Naive thymus-derived CD4-positive, alpha-beta T cell (primary cell): ENCODE measurements at places on chromosomes 12 and 14. TPM values are rescaled to one million over a fixed set of nuclear protein-coding genes. Genes with fewer than 3 reads are reported as not detected.

DNA sequence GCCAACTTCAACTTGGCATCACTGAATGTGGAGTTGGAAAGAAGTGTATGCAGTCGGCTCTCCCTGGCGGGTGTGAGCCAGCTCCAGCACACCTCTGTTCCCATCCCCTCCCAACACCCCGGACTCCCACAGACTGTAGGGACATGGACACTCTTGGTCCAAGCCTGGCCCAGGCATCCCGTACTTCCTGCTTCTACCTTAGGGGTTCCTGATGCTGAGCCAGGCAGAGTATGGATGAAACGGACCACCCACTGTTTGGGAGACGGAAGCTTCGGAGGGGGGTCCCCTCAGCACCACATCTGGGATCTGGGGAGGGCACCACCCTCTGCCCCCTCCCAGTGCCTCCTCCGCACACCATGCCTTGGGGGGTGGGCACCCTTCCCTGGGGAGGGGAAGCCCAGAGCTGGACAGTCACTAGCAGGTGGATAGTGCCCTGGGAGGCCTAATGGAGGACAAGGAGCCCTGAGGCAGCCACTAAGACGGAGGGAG, 62.0 kb downstream of the LGMN start:
- DNase-seq: no peak

DNA sequence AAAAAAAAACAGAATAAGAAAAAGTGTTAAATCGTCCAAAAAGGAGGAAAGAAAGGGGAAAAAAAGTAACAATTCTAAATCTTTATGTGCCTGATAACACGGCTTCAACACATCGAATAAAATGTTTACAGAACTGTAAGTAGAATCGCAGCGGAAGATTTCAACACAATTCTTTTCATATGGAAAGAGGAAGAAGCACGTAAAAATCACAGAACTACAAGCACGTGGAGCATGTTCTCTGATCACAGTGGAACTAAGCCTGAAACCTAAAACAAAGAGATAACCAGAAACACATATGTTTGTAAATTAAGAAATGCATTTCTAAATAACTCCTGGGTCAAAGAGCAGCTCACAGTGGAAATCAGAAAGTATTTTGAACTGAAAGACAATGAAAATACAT, 8.7 kb downstream of the CLEC7A start:
- DNase-seq: no peak

GRCh38 chr14:102544747-102545460, 35.3 kb upstream of the ANKRD9 start:
- DNase-seq: no peak

GRCh38 chr14:67987606-67988005, 168.0 kb downstream of the RAD51B start:
- DNase-seq: no peak

DNA sequence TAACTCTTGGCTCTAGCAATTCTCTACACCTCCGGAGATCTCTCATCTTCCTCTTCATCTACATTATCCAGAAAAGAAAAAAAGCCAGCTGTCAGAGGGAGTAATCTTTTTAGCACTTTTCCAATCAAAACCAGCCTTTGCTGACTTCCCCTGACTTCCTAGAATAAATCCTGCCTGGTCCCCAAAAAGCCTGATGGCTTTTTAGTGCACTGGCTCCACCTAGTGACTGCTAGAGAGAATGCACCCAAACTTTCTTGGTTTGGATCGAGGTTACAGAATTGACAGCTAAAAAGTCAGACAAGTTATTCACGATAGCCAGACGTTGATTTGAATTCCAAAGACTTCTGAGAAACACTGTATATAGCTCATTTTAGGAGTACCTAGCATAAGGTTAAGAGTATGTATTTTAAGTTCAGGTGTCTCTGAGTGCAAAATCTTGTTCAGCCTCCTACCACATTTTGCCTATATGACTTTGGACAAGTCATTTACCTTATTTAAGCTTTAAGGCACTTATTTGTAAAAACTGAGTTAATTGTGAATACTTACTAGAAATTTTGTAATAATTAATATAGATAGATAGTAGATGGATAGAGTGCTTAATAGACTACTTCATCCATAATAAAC, 185.7 kb upstream of the GRIN2B start:
- DNase-seq: peak; percentile 29

DNA sequence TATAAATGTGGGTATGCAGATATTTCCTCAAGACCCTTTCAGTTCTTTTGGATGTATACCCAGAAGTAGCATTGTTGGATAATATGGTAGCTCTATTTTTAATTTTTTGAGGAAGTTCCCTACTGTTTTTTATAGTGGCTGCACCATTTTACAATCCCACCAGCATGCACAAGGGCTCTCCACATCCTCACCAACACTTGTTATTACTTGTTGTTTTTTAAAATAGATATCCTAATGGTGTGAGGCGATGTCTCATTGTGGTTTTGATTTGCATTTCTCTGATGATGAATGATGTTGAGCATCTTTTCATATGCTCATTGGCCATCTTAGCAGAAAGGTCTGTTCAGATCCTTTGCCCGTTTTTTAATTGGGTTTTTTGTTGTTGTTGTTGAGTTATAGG, 47.1 kb downstream of the DIP2B start:
- DNase-seq: no peak

- peak; percentile 84 for DNase-seq
Observed at GRCh38 chr14:105180592-105181548, at the start of gene NUDT14. NUDT14 (minus strand) TSS chr14:105181312; CDS start chr14:105181209, 103 bp downstream.

DNA sequence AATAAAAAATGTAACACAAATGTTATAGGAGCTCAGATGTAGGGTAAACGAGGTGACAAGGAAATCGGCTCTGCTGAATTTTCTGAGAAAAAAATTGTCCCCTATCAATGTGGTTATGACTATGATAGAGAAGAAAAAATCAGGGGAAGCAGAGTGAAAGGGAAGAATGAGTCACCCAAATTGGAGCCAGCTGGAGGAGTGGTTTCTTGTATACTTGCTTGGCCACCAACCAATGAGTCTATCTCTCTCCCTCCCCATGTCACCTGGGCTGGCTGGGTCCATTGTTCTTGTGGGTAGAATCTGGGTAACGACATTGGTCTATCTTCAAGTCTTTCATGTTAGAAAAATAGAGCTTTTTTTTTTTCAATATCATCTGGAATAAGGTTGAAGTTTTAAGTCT, 196.6 kb upstream of the FLRT2 start:
- no peak for DNase-seq

DNA sequence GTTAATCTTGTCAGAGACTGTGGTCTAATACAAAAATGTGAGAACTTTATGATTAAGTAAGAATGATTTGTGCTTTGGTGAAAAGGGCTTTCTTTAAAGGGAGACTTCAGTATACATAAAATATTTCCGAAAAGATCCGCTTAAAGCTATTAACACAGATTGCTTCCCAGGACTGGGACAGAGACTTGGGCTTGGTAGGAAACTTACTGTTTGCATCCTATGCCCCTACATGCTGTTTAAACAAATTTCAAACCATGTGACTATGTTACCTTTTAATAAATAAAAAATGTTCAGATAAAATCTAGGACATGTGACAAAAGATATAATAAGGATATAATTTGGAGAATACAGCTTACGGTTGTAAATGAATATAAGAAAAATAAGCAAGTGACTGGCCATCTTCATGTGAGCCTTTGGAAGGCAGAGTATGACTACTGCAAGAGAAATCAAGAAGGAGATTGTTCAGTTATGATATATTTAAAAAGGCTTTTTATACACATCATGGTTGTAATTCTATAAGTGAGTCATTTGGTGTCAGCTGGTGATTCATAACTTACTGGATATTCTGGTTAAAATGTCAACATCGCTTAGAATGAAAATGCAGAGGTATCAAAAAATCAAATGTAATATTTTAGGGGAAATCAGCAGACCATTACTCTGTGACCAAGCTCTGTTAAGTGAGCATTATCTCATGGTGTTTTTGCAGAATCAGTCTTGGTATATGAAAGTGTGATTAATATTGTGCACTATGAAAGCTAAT, 234.7 kb upstream of the E2F7 start:
- no peak for DNase-seq

TAS2R13 gene
- 1.4 TPM for total RNA-seq

NGB gene
- not detected for total RNA-seq

GPRC5D gene
- not detected for total RNA-seq

NKX2-1 gene
- not detected in 2 replicates for total RNA-seq

DEPDC4 gene
- total RNA-seq: 1.2 TPM

ERP27 gene
- 19.9 TPM for total RNA-seq
